ENCODE measurements at places on chromosomes 7 and 10.

GRCh38 chr7:421136-421991 is 98.3 kb downstream of the PDGFA start:
- no peak for DNase-seq

GRCh38 chr7:5177060-5177459 is 13.0 kb upstream of the WIPI2 start:
- DNase-seq = peak; percentile 78

- no peak for DNase-seq
Observed at GRCh38 chr7:780516-780915, 51.8 kb upstream of the SUN1 start.

DNA sequence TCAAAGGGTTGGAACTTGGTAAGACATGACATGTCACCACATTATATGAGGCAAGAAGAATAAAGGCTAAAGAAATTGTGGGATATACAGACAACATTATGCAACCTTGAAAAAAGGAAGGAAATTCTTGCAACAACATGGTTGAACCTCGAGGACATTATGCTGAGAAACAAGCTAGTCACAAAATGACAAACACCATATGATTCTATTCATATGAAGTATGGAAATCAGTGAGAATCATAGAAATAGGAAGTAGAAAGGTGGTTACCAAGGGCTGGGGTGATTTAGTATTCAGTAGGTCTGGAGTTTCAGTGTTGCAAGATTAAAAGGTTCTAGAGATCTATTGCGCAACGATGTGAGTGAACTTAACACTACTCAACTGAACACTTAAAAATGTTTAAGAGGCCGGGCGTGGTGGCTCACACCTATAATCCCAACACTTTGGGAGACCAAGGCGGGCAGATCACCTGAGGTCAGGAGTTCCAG is 126.9 kb upstream of the TBX20 start:
- DNase-seq = no peak

GRCh38 chr10:48247680-48248079 is 26.8 kb downstream of the FRMPD2 start:
- no peak for DNase-seq

DNA sequence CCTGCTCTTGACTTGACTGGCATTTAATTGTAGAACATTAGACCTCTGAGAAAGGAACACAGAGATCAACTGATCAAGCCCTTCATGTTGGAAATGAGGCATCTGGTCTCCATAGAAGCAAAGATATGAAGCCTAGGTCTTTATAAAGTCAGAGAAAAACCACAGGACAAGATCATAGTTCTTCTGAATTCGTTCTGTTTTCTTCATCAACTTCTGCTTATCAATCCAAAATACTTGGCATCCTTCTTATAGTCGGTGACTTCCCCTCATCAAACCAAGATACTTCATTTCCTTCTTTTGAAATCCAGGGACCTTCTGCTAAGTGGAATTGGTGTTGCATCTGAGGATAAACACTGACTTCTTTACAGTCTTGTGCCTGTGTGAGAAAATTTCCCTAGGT is 77.1 kb upstream of the PRKCQ start:
- DNase-seq = no peak

DNA sequence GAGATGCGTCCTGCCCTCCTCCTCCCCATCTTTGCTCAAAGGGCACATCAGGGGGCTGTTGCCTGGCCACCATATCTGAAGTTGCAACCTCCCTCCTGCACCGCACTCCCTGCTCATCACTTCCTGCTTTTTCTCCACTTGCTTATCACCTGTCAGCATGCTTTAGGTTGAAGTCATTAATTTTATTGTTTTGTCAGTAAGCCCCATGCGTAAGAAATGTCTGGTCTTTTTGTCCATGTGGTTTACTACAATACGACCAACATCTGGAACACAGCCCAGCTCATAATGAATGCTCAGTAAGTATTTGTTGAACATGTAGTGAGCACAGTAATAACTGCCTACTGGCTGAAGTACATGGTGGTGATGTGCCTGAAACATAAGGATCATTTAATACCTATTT is 71.6 kb upstream of the GJD4 start:
- DNase-seq = no peak

Data from cerebellar cortex (tissue), 1 donor.